ENCODE measurements at places on chromosomes 6 and 20. TPM values are rescaled to one million over a fixed set of nuclear protein-coding genes. Genes with fewer than 3 reads are reported as not detected.

AIF1 gene
- not detected for total RNA-seq

NELFE gene
- total RNA-seq = 85.3 TPM

LST1 gene
- total RNA-seq = 0.09 TPM

FITM2 gene
- 4.4 TPM for total RNA-seq

OR12D3 gene
- not detected for total RNA-seq

GTSF1L gene
- not detected for total RNA-seq

DNMT3B gene
- 1.1 TPM for total RNA-seq

PRSS16 gene
- not detected for total RNA-seq

CLPSL2 gene
- not detected for total RNA-seq

EYA4 gene
- total RNA-seq = 13.1 TPM

TNF gene
- total RNA-seq = not detected

PPP1R14C gene
- total RNA-seq = 0.17 TPM

MAP7 gene
- 2.7 TPM for total RNA-seq

ID4 gene
- total RNA-seq = 14.2 TPM

ZBTB9 gene
- total RNA-seq = 3.6 TPM

WFDC11 gene
- total RNA-seq = not detected

HSPA12B gene
- 1.9 TPM for total RNA-seq

CTAGE9 gene
- not detected for total RNA-seq

KAT14 gene
- 17.0 TPM for total RNA-seq

MYLK4 gene
- total RNA-seq = 0.52 TPM

LKAAEAR1 gene
- total RNA-seq = 0.09 TPM

ASF1A gene
- total RNA-seq = 14.2 TPM

PRL gene
- total RNA-seq = not detected

SLC35F1 gene
- under 0.01 TPM for total RNA-seq

SPDEF gene
- not detected for total RNA-seq

Data from bronchial smooth muscle cell (primary cell).